Esophagus squamous epithelium (tissue), 5 donors: ENCODE measurements at places on chromosomes 2 and 18.

- no peak for DNase-seq
Measured at GRCh38 chr2:234110219-234110618, 59.7 kb downstream of the SPP2 start.

DNA sequence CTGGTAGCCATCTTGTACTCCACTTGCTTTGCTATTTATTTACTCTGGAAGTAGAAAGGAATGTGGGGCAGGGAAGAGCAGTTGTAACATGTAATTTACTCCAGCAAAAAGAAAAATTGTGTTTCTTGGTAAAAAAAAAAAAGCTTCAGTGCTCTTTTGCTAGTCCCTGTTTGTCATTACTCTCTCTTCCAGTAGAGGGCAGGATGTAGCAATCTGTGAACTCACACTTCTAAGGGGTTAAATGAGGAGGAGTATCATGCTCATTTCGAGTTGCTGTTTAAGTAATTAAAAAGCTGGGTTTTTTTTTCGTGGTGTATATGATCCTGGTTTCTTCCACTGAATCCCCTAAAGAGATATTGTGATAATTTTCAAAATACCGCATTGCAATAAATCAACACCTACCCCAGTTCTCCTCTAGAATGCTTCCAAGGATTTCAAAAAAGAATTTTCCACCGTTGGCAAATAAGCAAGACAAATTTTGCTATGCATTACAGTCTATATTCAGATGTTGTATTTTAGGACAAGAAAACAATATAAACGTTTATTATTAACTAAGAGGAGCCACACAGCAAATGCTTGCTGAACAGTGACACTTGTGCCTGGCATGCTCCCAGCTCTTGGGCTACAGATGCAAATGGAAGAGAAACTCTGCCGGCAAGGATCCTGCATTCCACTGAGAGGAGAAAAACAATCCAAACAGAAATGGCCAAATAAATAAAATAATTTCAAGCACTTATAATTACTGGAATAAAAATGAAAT, 261.6 kb downstream of the ASXL3 start:
- no peak for DNase-seq

GRCh38 chr18:40841467-40841866, 1113.6 kb upstream of the PIK3C3 start:
- DNase-seq: no peak

GRCh38 chr2:75012080-75012479, 53.6 kb downstream of the POLE4 start:
- DNase-seq: no peak

GRCh38 chr18:75199327-75199726, 9.6 kb downstream of the PTGR3 start:
- DNase-seq: no peak

- no peak for DNase-seq
Measured at GRCh38 chr2:15753811-15754702, 162.4 kb downstream of the DDX1 start.

DNA sequence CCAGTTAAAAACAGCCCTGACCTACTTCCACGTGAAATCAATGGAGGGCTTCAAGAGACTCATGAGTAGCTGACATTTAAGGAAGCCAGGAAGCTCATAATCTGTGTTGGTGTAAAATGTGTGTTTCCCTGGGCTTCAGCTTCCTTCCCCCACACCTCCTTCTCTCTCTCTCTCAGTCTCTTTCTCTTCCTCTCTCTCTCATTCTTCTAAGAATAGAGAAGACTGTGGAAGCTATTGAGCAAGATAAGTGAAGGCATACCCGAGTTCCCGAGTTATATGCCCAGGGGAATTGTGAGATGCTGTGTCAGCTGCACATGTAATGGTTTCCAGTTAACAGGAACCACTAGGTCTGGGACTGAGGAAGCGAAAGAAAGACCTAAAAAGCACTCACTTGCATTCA, 199.4 kb downstream of the NYAP2 start:
- no peak for DNase-seq

- no peak for DNase-seq
Measured at GRCh38 chr18:55477860-55478581, 110.0 kb downstream of the TCF4 start.

GRCh38 chr2:30404319-30405259, 42.5 kb upstream of the LCLAT1 start:
- no peak for DNase-seq

- DNase-seq: no peak
Measured at GRCh38 chr2:237231593-237231992, 145.9 kb downstream of the COPS8 start.

DNA sequence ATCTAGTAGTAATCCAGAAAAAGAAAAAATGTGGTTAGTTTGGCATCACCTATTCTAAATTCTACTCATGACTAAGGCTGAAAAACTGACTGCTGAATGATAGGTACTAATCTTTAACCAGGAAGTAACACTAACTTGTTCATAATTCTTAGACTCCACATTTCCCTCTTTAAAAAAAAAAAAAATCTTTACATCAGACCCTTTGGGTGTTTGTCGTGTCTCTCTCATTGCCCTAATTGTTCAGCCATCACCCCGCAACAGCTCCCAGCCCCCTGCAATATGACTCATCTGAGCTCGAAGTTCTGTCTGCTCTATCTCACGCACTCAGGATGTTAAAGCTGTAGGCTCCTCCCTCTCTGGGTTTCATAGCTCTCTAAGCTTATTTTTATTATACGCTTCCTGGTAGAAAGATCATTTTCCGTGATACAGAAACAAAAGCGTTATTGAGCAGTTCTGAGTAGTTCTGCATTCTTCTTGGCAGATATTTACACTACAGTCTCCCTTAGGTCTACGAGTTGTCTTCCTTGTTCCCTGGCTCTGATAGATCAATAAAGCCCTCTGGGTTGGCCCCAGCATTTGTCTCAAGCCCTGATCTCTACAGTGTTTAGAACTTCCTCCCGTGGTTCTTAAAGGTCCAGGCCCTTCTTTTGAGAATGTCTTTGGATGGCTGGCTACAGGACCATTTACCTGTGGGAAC, 95.6 kb downstream of the TNFRSF11A start:
- DNase-seq: no peak

- no peak for DNase-seq
Measured at GRCh38 chr18:1092228-1092627, 187.6 kb downstream of the ADCYAP1 start.

DNA sequence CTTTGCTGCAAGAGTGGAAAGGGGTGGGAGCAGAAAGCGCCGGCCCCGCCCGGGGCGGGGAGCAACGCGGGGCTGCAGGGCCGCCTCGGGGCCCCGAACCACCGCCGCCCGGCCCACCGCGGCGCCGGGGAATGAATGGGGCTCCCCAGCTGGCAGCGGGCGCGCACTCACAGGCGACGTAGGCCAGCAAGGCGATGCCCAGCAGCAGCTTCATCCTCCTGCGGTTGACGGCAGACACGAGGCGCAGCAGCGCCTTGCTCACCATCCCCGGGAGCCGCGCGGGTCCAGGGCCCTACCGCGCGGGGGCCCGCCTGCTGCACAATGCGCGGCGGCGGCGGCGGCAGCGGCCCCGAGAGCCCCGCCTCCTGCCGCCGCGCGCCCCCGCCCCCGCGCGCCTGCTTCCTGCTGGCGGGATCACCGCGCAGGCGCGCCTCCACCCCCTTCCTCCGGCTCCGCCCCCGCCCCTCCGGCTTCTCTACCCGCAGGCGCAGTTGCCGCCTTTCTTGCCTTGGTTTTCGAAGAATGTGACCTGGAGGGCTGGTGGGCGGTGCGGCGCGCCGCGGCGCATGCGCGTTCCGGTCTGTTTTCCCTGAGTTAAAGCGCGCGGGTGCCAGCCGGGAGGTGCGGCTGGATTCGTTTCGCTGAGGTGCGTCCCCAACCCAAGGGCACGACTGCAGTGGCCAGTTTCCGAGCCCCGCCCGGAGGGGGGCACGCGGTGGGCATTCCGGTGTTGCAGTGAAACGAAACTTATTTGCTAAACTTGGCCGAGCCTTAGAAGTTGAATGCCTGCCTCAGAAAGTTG, at the start of gene UXS1:
UXS1 (minus strand) TSS at position 325 of the 802 bp plus-strand sequence; CDS start at position 265, 60 bp downstream.
- DNase-seq: peak; percentile 78

- DNase-seq: no peak
Measured at GRCh38 chr18:58438161-58438957, 190.5 kb downstream of the ALPK2 start.

DNA sequence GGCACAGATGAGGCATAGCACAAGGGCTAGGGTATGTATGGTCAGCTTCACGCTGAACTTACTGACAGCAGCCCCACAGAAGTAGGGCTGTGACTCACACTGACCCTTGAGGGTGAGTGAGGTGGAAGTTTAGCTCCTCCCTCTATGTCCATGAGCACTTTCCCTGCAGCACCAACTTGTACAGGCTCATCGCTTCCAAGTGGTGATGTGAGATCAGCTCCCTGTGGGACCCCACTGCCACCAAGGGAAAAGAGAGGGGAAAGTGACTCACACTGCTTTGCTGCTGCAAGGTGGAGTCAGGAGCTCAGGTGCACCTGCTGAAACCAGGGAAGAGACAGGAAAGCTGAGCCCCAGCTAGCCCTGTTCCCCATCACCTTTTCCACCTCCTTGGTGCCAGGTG, 91.5 kb downstream of the TEX51 start:
- DNase-seq: no peak

- DNase-seq: no peak
Measured at GRCh38 chr2:42054714-42055430, 7.1 kb downstream of the PKDCC start.

DNA sequence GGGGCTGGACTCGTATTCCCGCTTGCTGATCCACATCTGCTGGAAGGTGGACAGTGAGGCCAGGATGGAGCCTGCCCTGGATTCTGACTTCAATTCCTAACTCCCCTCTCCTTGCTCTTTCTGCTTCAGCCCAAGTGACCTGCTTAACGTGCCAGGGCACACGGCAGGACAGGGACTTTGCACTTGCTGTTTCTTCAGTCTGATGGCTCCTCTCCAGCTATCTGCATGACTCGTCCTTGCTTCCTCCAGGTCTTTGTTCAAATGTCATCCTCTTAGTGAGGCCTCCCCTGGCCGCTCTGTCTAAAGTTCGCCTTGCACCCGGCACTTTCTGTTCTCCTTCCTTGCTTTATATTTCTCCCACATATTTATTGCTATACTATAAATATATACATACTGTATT, 357.6 kb downstream of the MTX2 start:
- no peak for DNase-seq

DNA sequence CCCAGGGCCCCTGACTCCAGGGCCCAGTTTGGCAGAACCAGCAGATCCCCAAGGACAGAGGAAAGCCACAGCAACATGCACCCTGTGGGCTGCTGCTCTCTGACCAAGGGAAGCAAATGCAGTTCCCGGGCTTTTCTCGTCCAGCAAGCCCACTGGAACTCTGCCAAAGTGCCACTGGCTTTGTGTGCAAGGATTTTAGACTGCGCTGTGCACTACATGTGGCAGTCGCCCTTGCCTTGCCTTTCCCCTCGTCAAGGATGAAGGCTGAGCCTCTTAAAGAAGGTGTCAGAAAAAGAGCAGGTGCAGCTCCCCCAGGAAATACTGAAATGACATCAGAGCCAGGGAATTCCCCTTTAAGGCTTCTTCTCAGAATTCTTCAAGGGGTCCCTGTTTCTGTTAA, 199.2 kb downstream of the TFCP2L1 start:
- no peak for DNase-seq

- DNase-seq: no peak
Measured at GRCh38 chr18:56637176-56637575, 1.2 kb downstream of the TXNL1 start.

GRCh38 chr2:64276417-64277095, 132.3 kb upstream of the PELI1 start:
- no peak for DNase-seq

GRCh38 chr2:156206355-156206754, 126.2 kb downstream of the NR4A2 start:
- no peak for DNase-seq

GRCh38 chr2:217325816-217326215, 466.0 kb upstream of the TNP1 start:
- DNase-seq: no peak

GRCh38 chr2:96815326-96816126, 542 bp upstream of the CNNM3 start:
- DNase-seq: no peak

GRCh38 chr2:190069936-190070696, 7.6 kb upstream of the MSTN start:
- no peak for DNase-seq

DNA sequence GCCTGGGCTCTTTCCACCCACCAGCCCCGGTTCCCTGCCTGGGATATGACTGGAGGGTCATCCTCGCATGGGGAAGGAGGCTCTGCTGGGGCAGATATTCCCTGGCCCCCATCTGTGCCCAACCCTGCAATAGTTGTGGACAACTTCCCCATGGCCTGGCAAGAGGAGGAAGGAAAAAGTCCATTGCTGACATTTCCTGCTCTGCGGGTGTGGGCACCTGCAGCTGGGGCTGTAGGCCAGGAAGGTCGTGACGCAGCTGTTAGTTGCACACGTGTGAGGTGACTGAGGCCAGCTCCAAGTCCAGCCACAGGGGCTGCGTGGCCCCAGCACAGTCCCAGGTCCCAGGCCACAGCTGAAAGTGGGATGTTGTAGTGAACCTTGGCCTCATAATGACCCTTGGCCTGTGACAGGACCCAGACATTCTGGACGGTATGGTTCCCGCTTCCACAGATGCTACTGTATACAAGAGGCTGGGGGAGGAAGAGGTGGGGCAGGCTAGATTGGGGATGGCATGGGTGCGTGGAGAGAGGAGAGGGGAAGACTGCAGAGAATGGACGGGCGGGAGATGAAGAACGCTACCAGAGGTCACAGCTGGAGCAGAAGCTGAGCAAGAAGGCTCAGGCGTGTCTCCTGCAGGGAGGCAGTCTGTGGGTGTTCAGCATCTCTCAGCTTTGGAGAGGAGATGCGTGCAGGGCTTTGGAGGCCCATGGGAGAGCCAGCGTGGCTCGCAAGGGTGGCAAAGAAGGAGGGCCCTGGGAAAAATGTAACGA, 22.1 kb downstream of the OTOF start:
- no peak for DNase-seq

DNA sequence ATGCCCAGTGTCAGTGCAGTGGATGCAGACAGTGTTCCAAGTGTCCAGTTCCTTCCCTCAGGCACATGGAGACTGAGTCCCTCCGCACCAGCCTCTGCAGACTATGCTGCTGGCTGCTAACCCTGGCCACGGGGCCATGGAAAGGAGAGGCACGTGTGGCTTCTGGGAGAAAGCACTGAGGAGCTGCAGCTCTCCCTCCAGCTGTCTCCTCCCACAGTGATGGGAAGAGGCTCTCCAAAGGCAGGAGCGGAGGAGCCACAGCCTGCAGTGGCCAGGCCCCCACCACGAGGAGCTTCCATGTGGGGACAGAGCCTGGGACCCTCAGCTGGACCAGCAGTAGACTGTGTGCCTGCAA, 141.1 kb downstream of the NDUFA10 start:
- no peak for DNase-seq

- no peak for DNase-seq
Measured at GRCh38 chr2:160039166-160039903, 23.1 kb downstream of the PLA2R1 start.

GRCh38 chr2:45000921-45001868, 8.1 kb downstream of the SIX2 start:
- no peak for DNase-seq

DNA sequence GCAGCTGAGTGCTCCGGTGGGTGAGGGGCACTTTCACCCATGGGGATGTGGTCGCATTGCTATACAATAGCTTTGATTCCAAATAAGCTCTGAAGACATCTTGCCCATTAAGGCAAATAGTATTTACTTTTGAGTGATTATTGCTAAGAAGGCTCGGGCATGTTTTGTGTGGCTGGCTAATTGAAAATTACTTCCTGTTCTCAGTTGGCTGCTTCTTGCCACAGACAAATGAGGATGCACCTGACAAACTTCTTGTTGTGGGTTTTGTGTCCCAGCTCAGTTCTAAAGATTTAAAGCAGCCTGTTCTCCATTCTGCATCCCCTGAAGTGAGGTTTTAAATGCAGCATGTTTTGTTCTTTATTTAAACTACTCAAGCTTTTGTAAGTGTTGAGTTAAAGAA, 88.3 kb downstream of the KCNS3 start:
- DNase-seq: no peak

- no peak for DNase-seq
Measured at GRCh38 chr18:58581265-58581664, 47.6 kb downstream of the ALPK2 start.
